ENCODE measurements at places on chromosomes 4 and X. TPM values are rescaled to one million over a fixed set of nuclear protein-coding genes. Genes with fewer than 3 reads are reported as not detected.

ASB12 gene
- total RNA-seq: 0.21 TPM

AMBN gene
- total RNA-seq: not detected

MAGEC2 gene
- not detected for total RNA-seq

DNA sequence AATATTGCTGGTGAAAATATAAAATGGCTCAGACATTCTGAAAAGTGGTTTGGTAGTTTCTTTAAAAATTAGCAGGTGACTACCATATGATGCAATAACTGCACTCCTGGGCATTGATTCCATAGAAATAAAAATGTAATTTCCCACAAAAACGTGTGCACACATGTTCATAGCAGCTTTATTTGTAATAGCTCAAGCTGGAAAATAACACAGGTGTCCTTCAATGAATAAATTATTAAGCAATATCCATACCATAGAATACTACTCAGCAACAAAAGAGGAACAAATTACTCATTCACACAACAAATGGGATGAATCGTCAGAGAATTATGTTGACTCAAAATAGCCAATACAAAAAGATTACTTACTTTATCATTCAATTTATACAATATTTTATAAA is 893.7 kb upstream of the SLIT2 start:
- DNase-seq: no peak

- peak; percentile 20 for DNase-seq
Measured at GRCh38 chr4:56908206-56909085, 746 bp downstream of the REST start.

DNA sequence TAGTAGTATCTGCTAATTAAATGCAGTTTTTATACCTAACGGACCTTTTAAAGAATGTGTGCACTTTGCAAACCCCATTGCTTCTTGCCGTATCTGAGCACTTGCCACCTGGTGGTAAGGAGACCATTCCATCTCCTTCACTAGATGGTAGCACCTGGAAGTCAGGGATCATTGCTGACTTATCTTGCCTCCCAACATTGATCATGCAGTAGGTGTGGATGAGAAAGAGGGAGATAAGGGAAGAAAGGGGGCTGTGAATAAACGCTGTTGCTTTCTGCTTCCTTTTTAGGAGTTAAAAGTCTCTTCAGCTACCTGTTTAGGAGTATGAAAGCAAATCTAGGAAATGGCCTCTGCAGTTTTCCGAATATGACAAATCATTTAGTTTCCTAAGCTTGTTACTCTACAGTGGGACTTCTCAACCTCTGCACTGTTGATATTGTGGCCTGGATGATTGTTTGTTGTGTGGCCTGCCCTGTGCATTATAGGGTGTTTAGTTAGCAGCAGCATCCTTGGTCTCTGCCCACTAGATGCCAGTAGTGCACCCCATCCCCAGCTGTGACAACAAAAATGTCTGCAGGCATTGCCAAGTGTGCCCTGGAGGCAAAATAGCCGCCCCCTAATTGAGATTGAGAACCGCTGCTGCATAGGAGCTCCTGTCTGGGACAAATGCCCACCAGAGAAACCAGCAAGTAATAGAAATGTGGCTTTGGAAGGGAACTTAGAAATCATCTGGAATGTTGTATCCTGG is 38.8 kb downstream of the GAB1 start:
- no peak for DNase-seq
